Activated CD4-positive, alpha-beta T cell treated with anti-CD3 and anti-CD28 coated beads, Interleukin-2, amount 10 ng/mL, durations not matched to agents 7 days and 5 days (primary cell): ENCODE measurements at places on chromosomes 1 and 21. TPM values are rescaled to one million over a fixed set of nuclear protein-coding genes. Genes with fewer than 3 reads are reported as not detected.

The KLHL20 gene
- 21.3 TPM for total RNA-seq

The TSSK3 gene
- 1.5 TPM for total RNA-seq

- no peaks in the 10 kb centered on the region for H3K27me3 ChIP-seq
- no peaks in the 10 kb centered on the region for H3K4me1 ChIP-seq
- no peak for DNase-seq
Measured at GRCh38 chr1:221851336-221851735, 109.4 kb upstream of the DUSP10 start.

DNA sequence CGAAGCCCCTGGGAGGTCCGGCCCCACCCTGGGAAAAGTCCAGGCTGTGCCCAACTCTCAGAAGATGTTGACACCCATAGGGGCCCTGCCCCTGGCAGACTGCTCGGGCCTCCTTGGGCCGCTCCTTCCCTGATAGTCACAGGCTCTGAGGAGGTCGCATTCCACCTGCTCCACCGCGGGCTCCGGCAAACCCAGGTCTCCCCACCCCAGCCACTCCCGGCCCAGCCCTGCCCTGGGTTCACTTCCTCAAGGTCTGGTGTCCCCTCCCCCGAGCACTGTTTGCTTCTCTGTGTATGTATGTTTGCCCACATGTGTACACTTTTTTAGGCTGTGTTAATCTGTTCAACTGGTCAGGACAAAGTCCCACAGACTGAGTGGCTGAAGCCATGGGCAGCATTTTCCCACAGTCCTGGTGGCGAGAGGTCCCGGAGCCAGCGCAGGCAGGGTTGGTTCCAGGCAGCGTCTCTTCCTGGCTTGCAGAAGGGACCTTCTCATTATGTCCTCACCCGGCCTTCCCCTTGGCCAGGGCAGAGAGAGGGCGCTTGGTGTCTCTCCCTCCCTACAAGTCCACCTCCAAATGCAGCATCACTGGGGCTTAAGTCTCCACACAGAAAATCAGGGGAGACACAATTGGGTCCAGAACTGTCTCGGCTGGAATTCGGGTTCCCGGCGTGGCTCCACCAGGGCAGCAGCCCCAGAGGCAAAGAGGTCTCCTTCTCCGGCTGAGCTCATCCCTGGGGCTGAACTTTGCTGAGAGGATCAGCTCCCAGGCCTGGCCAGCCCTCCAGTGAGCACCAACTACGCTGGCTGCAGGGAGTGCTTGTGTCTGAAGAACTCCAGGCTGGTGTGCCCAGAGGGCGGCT, 10.5 kb upstream of the PRXL2B start:
- H3K4me3 ChIP-seq, result no peak overlapping the region
- no peaks in the 10 kb centered on the region for H3K27me3 ChIP-seq

- no peak overlapping the region for H3K27ac ChIP-seq
- peaks cover 17% of the 10 kb centered on the region for H3K4me1 ChIP-seq
- no peaks in the 10 kb centered on the region for H3K27me3 ChIP-seq
- no peak for DNase-seq
- H3K4me3 ChIP-seq, result no peak overlapping the region
Measured at GRCh38 chr21:31278511-31279130, 65.4 kb downstream of the TIAM1 start.

DNA sequence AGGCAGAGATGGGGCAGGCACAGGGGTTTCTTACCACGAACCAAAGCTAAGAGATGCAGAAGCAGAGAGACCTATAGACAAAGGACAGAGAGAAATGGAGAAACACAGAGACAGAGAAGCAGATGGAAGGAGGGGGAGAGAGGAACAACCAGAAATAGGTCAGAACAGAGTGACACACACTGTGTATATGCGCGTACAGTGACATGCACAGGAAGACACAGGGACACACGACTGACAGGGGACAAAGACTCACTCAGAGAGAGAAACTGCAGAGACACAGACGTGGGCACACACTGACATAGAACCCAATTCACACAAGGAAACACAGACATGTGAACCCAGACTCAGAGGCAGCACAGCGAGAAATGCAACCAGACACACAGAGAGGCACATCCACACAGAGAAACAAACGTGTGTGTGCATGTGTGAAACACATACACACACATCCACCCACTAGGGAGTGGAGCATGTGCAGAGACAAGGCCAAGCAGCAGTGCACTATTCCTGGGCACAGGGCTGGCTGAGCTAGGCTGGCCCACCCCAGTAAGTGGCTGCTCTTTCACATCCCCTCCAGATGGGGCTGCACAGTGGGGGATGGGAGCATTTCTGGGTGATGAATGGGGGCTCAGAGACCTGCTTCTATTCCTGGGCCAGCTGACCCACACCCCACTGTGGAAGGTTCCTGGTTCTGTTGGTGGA, 123.4 kb upstream of the CSF3R start:
- H3K4me3 ChIP-seq, result no peak overlapping the region
- peaks cover 6% of the 10 kb centered on the region for H3K4me1 ChIP-seq
- H3K36me3 ChIP-seq, result no peaks in the 10 kb centered on the region
- no peak for DNase-seq
- peak overlapping the region; percentile 33 for H3K27ac ChIP-seq

DNA sequence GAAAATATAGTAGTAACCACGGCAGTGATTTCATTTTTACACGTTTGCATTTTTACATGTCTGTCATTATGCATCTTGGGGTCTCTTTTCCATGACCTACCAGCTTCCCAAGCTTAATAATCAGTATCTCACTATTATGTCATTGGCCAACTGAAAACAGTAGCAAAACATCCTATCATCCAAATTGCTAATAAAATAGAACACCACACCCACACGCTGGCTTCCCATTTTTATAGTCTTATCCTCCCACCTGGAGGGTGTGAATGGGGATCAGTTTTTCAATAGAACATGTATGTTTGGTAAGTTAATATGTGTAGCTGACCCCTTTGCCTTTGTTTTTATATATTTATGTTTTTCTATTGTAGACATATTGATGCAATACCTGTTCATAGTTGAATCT, 11.8 kb downstream of the TFF3 start:
- no peak overlapping the region for H3K4me3 ChIP-seq
- peaks cover 20% of the 10 kb centered on the region for H3K4me1 ChIP-seq
- peaks cover 12% of the 10 kb centered on the region for H3K27me3 ChIP-seq
- no peak overlapping the region for H3K27ac ChIP-seq
- no peak for DNase-seq

- H3K27me3 ChIP-seq, result peaks cover 4% of the 10 kb centered on the region
- no peak overlapping the region for H3K4me3 ChIP-seq
- H3K27ac ChIP-seq, result no peak overlapping the region
Measured at GRCh38 chr1:154860156-154860870, 9.8 kb downstream of the KCNN3 start.

GRCh38 chr1:223738465-223739365, 26.4 kb downstream of the CAPN2 start:
- peaks cover 18% of the 10 kb centered on the region for H3K4me1 ChIP-seq
- no peak for DNase-seq
- H3K36me3 ChIP-seq, result peaks cover 34% of the 10 kb centered on the region
- H3K27me3 ChIP-seq, result no peaks in the 10 kb centered on the region
- no peak overlapping the region for H3K4me3 ChIP-seq

DNA sequence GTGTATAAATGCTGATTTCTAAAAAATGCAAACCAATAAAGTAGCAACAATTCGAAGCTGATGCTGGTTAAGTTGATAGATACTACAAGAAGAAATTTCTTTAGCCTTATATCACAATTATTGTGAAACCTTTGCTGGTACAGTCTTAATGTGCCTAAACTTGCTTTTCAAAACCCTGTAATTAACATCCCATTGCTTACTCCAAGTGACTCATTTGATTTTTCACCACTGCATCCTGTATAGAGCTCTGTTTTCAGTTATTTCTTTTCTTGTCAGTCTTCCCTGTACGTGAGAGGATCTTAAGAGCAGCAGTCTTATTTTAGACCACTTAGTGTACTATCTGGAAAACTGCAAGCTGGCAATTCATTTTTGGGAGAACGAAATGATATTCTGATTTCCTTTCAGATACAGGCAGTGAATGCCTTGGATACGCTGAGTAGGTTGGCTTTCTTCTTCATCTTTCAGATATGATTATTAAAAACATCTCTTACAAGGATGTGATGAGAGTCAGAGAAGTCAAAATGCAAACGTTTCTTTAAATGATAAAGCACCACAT, 210.3 kb downstream of the KCTD3 start:
- no peaks in the 10 kb centered on the region for H3K27me3 ChIP-seq
- H3K4me1 ChIP-seq, result no peaks in the 10 kb centered on the region
- H3K27ac ChIP-seq, result no peak overlapping the region

- H3K4me3 ChIP-seq, result no peak overlapping the region
- H3K27me3 ChIP-seq, result no peaks in the 10 kb centered on the region
- H3K27ac ChIP-seq, result no peak overlapping the region
- peaks cover 15% of the 10 kb centered on the region for H3K4me1 ChIP-seq
- no peak for DNase-seq
- H3K36me3 ChIP-seq, result peaks cover 14% of the 10 kb centered on the region
Measured at GRCh38 chr1:25760122-25760719, 39.8 kb upstream of the SELENON start.

DNA sequence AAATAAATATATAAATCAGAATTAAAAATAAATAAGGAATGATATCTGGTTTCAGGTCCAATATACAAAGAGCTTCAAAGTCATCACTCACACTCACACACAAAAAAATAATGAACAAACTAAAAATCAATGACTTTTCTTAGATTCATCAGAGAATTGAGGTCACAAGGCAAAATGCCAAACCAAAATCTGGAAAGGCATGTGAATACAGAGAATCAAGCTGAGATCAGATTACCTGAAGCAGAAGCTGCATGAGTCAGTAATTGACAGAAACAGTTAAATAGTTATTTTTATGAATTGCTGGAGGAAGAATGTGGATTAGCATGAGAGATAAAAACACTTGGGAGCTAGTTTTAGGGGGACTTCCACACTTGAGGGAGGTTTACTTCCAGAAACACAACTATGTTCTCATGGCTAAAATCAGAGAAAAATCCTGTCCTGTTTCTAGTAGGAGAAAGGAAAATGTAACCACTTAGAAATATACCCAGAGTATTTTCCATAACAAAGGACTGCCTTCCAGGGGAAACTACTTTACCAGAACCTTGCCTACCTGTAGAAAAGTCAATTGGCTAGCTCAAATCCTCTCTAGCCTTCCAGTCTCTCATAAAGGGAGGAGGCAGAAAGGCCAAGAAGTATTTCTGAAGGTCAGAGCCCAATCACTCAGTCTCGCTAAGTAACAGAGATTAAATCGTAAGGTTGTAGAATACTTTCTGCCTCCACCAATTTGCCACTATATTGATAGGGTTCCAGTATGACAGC, 536.6 kb upstream of the NR5A2 start:
- DNase-seq, result no peak
- H3K27me3 ChIP-seq, result peaks cover 2% of the 10 kb centered on the region
- H3K4me1 ChIP-seq, result no peaks in the 10 kb centered on the region
- no peaks in the 10 kb centered on the region for H3K36me3 ChIP-seq
- H3K4me3 ChIP-seq, result no peak overlapping the region
- H3K27ac ChIP-seq, result no peak overlapping the region
